ENCODE measurements at places on chromosomes 3 and 15.

DNA sequence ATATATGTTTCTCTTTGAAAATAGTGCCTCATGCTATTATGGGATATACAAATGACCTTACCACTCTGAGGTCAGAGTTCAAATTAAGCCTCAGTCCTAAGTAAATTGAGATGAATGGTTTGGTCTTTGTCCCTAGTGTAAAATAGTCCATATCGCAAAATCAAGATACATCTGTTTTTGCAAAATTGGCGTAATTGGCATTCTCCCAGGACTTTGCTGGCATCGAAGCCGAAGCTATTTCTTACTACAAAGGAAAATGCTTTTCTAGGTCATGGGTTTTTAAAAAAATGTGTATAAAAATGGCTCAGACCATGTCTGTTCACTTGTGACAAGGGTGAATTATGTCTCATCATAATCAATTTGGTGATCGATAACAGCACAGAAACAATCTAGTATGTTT, 25.9 kb downstream of the ROBO2 start:
- DNase-seq: no peak

- DNase-seq: no peak
These were observed 13.0 kb downstream of the VIPR1 start for GRCh38 chr3:42515391-42515916.

DNA sequence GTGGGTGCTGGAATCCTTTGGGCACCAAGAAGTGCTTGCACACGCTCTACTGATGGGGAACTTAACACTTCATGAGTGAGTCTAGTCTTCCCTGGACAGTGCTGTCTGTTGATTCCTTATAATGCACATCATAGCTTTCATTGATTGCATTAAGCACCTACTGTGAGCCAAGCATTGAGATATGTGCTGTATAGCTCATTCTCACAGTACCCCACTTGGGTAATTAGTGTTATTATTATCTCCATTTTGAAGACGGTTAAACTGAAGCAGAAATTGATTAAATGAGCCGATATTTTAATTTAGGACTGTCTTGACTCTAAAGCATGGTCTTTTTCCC, 504 bp upstream of the PDHB start:
- no peak for DNase-seq

- no peak for DNase-seq
These were observed 205.9 kb upstream of the GBE1 start for GRCh38 chr3:81967393-81967792.

DNA sequence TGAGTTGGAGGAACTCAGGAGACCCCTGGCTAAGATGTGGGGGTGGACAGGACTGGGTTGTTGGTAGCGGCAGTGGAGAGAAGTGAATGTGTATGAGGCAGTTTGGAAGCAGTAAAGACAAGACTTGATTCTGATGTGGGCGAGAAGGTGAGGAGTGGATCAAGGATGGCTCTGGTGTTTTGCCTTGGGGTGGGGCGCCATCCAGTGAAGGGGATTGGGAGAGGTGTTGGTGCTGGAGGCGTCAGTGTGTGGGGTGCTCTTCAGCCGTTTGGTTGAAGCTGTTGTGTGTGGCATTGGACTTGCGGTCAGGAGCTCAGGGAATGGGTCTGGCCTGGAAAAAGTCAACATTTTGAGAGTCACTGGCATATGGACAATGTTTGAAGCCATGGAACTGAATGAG, 13.3 kb downstream of the FAN1 start:
- DNase-seq: no peak

DNA sequence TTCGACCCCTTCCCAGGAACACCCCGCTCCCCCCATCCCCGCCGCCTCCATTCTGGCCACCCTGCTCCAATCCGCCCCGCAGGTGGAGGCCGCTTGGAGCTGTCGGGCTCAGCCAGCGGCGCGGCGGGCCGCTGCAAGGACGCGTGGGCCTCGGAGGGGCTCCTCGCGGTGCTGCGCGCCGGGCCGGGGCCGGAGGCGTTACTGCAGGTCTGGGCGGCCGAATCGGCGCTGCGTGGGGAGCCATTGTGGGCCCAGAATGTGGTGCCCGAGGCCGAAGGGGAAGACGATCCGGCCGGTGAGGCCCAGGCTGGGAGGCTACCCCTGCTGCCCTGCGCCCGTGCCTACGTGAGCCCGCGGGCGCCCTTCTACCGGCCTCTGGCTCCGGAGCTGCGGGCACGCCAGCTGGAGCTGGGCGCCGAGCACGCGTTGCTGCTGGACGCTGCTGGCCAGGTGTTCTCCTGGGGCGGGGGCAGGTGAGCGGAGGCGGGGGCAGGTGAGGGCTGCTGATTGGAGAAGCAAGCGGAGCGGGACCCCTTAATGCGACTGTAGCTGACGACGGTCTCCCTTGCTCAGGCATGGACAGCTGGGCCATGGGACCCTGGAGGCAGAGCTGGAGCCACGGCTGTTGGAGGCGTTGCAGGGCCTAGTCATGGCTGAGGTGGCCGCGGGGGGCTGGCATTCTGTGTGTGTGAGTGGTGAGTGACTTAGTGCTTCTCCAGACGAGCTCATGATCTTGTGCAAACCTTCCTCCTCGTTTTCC, 2.5 kb downstream of the RCCD1 start:
- no peak for DNase-seq

GRCh38 chr3:171239757-171240503, 213.4 kb upstream of the SLC2A2 start:
- no peak for DNase-seq

DNA sequence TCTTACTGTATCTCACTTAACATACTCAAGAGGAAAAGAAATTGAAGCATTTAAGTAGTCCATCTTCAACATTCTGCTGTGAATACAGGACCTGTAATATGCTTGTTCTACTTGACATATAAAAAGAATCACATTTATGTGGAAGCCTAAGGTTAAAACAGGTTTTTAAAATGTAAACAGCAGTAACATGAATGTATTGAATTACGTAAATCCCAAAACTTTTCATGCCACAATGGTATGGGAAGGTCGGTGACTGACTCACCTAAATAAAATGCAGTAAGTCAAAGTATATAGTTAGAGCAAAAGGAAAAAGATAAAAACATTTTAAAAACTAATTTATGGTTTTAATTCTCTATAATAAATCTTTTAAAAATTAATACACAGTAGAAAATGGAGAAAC, 115.7 kb upstream of the TJP1 start:
- DNase-seq: no peak

- DNase-seq: no peak
These were observed 23.6 kb downstream of the ANXA2 start for GRCh38 chr15:60374209-60374608.

GRCh38 chr15:101694261-101694660, 30.0 kb downstream of the TARS3 start:
- DNase-seq: no peak

DNA sequence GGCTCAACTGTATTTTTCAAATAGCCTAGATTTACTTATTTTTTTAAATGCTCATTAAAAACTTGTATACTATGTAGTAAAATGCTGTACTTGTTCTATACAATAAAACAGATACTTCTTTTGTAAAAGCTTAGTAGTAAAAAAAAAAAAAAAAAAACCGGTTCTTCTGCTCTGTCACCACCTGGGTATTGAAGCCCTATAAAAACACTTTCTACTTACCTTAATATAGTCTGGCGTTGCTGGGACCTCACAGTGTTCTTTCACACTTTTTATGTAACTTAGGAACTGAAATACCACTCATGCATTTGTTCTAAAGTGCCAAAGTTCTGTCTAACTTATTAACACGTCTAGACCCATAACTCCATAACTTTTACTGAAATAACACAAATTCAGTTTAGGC, 61.4 kb downstream of the TASOR start:
- DNase-seq: no peak

GRCh38 chr15:63487076-63487757, 17.2 kb upstream of the USP3 start:
- peak; percentile 83 for DNase-seq

DNA sequence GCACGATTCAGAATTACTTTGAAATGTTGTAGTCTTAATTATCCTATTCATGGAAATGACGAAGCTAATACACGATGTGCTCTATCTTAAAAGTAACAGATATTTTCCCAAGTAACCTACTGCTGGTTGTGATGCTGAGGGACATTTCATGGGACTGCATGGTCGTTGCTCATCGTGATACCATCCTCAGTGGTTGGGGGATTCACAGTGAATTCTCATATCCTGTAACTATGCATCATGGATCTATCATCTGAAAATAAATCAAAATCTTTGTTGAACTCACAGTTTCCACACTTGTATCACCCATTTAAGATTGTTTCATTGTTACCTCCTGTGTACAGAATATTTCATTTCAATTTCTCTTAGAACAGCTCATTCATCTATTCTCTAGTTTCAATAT, 84.7 kb downstream of the OPA1 start:
- no peak for DNase-seq

- DNase-seq: no peak
These were observed 366.7 kb downstream of the ERC2 start for GRCh38 chr3:56101576-56101975.

GRCh38 chr15:66729331-66729951, 27.4 kb downstream of the SMAD6 start:
- DNase-seq: no peak

- DNase-seq: no peak
These were observed 36.3 kb downstream of the TRIP4 start for GRCh38 chr15:64423970-64424369.

DNA sequence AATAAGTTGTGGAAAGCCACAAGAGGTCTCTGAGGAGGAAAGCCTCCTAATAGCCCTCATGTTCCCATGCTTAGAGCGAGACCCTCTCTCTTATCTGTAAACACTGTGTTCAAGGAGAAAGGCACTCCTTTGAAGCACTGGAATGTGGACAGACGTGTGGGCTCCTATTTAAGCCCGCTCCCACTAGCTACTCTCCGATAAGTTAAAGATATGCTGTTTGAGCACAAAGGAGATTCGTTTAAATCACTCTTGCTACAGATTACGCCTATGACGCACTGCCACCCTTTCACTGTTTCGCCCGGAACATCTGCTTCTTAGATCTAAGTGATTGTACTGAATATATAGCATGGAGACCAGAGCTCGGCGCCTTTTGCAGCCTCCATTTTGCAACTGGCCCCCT, 57.8 kb upstream of the FAM3D start:
- no peak for DNase-seq

DNA sequence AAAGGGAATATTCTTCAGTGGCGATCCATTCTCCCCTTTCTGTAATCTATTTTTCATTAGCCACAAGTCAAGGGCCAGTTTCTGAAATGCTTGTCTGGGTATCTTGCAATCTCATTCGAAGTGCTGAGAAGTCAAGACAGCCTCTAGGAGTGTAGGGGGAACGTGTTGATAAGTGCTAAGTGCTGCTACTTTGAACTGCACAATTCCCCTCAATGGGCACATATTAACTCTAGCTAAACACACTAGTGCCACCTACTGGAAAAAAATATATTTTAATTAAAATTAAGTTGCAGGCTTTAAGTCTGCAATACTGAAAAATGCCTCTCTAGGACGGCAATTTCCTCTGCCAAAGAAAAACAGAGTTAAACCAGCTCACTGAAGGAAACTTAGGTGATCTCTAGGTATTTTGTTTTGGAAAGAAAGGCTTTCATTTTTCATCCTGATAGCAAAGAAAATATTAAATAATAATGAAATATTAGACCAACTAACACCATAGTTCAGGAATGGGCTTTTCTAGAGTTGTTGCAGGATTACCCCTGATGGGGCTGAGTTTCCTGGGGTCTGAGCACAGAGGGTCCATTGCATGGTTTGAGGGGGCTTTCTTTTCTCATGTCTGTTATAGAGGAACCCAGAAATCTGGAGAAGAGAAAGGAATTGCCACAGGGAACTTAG, 181.9 kb upstream of the KBTBD8 start:
- DNase-seq: no peak

GRCh38 chr15:65529762-65530317, 423 bp upstream of the HACD3 start:
- DNase-seq: no peak

DNA sequence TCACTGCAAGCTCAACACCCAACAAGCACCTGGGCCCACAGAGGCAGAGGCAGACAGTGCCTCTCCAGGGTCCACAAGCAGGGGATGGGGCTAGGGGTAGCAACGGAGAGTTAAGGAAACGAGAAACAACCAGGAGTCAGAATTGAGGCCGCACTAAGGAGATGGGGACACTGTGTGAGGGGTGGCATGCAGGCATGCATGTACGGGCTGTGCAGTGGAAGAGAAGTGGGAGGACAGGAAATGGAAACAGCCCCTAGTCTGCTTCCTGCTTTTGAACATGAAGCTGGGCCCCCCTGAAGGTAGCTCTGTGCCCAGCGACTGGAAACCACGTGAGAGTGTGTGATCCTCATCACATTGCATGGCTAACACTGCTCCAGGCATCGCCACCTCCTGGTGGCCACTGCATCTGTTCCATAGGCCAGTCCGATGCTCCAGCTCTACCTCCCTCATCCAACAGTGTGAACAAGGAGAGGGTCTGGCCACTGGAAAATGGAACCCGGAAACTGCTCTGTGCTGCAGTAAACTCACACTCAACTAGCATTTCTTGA, 44.0 kb downstream of the XXYLT1 start:
- DNase-seq: no peak

DNA sequence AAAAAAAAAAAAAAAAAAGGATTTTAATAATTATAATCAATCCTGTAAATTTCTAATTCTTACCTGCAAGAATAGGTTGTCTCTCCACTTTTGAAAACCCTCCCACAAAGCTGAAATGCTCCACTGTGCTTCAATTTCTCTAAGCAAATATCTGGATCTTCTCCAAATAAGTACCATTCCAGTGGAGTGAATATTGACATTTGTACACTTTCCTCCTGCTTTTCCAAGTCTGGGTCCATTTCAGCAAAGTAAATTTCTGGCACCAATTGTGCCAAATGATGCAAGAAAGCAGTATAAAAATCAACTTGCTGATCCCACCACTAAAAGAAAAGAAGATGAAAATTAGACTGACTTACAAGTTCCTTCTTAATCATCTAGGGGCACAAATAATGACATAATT, 19.9 kb downstream of the UBR1 start:
- no peak for DNase-seq

- no peak for DNase-seq
These were observed at the start of gene LRRC31 for GRCh38 chr3:169869484-169870220. Gene LRRC31 (minus strand): TSS chr3:169869935. CDS start chr3:169869807, 128 bp downstream.

GRCh38 chr15:42324308-42324707, 35.0 kb upstream of the CAPN3 start:
- no peak for DNase-seq
